Fibroblast of mammary gland (primary cell): ENCODE measurements at places on chromosomes 2 and 18.

DNA sequence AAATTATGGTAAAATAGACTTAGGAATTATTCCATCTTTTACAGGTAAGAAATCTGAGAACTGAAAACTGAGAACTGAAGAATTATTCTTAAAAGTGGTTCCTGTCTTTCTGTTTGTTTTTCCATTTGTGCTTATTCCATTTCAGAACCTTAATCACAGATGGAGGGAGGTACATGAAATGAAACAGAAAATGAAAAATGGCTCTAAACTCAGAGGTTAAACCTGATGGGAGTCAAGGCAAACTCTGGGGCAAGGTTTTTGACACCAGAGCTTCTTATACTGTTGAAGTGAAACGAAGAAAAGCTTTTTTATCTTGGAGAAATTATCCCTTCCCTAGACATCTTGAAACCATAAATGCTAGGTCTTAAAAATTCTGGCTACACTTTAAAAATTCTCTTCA is 182.1 kb downstream of the ZNF804A start:
- no peak for DNase-seq

DNA sequence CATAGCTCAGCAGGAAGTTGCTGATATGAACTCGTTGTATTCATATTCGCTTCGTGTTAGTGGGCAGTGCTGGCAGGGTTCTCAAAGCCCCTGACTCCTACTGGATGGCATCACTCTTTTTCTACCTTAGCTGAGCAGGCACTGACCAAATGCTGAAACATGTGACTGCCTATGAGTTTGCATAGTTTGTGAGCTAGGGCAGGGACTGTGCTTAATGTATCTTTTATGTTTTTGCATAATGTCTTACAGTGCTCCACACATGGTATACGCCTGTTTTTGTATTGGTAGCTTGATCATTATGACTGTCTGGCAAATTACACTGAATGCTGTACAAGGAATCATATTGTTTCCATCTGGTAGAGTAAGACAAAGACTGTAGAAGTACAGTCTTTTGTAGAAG is 305.3 kb downstream of the PARD3B start:
- no peak for DNase-seq

- no peak for DNase-seq
Observed at GRCh38 chr2:113041871-113042270, 10.8 kb downstream of the IL36B start.

DNA sequence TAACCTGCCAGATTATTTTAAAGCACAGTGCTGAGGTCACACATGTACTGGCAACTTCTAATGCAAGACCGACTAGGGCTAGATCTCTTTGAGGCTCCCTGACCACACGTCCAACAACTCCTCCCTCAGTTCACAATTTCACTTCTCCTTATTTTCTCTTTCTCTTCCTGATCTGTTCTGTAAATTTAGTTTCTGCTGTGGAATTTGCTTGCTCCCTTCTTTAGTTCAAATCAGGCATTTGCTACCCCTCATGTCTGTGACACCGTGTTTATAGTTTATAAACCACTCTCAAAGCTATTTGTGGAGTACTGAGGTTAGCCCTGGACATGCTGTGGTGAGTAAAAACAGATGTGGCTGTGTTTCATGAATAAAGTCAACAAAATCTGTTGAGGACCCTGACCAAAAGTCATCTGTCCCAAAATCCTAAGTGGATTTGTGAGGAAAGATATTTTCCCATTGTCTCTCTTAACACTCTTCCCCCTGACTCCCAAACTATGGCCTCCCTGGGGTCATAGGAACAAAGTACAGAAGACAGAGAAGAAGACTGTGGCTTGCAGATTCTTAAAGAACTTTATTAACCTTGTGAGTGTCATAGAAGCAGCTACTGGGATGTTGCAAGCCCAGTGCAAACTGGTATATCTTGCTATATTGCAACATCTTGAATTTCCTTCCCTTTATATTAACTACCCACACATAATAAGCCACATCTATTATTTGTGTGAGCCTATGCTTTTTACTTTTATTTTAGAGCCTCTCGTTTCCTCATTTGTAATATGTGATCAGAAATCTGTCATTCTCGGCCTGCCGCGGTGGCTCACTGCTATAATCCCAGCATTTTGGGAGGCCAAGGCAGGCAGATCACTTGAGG is 3.5 kb upstream of the NAGK start:
- DNase-seq = peak; percentile 31

DNA sequence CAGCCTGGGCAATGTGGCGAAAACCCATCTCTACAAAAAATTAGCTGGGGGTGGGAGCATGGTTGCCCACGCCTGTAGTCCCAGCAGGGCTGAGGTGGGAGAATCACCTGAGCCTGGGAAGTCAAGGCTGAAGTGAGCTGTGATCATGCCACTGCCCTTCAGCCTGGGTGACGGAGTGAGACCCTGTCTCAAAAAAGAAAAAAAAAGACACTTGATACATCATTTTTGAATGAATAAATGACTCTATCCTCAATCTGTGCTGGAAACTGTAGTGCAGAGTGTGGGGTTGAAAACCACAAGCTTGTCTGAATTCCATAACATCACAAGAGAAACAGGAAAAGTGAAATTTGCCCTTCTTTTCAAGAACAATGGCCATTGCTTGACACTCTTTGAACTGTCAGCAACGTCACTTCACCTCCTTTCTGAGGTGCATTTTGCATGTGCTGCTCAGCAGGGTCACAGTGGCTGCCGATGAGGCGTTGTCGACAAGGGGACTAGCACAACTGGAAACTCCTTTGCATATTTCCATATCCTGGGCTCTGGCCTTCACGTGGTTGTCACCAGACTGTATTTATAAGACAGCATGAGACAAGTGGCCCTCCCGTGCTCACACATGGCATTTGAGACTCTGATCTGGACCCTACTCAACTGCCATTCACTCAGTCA is 54.2 kb downstream of the DDX1 start:
- no peak for DNase-seq

DNA sequence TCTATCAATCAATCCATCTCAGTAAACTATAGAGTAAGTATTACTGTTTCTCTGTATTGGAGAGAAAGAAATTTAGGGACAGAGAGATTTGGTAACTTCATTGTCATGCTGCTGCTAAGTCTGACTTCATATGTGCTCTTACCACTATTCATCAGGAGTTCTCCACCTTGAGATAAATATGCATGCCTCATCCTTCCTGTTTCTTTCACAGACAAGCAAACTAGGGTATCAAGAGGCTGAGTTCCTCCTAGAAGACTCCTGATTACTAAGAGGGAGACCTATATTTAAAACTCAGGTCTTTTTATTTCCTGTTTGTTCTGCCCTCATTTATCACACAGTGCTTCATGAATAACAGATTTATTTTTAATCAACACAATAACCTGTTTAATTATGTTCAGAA is 34.1 kb downstream of the RIT2 start:
- no peak for DNase-seq

DNA sequence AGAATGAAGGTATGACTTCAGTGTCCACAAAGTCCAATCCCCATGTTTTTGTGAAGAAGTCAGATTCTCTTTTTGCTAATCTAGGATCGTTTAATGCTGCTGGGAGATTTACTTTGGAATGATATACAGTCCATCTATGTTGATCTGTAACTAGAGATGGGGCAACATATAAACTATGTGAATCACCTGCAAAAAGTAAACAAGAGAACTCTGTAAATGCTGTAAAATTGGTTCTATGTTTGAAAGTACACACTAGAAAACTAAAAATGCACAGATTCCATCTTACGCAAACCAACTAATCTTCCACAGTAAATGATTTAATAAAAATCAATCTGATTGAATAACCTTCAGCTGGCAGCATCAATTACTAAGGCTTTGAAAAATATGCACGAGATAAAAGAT is 37.5 kb downstream of the VPS54 start:
- DNase-seq = no peak

DNA sequence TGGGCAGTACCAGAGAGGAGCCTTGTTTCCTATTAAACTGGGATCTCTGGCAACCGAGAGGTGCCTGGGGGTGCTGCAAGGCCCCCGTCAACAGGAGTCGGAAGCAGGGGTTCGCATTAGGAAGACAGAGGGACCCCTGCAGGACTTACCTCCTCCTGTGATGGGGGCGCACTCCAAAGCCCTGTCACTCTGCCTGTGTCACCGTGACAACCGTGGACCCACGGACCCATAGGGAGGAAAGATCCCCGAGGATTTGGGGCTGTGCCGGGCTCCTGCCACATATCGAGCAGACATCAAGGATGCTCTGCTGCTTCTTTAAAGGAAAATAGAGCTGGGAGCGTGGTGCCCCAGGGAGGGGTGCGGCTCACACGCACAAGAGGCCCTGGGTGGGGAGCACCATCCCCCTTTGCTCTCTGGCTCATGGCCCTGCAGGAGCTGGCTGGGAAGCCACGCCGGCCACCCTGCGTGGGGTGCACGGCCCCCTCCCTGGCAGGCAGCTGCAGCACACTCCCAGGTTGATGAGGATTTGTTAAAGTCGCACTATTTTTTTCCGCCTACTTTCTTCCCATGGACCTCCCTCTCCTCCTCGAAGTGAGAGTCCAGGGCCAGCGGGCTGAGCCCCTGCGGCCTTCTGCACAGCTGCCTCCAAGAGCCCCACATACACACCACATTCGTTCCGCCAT is 167.5 kb downstream of the TWIST2 start:
- DNase-seq = no peak

- DNase-seq = peak; percentile 0
Observed at GRCh38 chr2:6556755-6557154, 309.0 kb downstream of the CMPK2 start.

DNA sequence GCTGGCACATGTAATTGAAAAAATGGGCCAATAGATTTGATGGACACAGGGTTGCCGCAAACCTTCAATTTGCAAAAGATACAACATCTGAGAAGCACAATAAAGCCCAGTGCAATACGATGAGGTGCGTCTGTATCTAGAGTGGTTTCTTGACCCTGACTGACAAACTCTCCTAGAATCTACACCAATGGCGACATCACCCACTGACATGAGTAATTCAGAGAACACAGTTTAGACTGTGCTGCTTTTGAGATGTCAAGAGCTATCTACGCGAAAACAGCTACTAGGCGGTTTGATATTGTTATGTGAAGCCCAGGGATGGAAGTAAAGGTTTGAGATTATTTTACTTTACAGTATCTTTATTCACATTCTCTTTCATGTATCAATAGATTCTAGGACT is 104.9 kb downstream of the EIPR1 start:
- no peak for DNase-seq

- peak; percentile 78 for DNase-seq
Observed at GRCh38 chr2:3168230-3168891, 209.3 kb downstream of the EIPR1 start.
